ENCODE measurements at places on chromosomes 6 and 20.

GRCh38 chr6:40732878-40733277 lies 145.7 kb upstream of the LRFN2 start:
- no peak for DNase-seq

GRCh38 chr20:58215116-58215515 lies 13.3 kb downstream of the ANKRD60 start:
- no peak for DNase-seq

DNA sequence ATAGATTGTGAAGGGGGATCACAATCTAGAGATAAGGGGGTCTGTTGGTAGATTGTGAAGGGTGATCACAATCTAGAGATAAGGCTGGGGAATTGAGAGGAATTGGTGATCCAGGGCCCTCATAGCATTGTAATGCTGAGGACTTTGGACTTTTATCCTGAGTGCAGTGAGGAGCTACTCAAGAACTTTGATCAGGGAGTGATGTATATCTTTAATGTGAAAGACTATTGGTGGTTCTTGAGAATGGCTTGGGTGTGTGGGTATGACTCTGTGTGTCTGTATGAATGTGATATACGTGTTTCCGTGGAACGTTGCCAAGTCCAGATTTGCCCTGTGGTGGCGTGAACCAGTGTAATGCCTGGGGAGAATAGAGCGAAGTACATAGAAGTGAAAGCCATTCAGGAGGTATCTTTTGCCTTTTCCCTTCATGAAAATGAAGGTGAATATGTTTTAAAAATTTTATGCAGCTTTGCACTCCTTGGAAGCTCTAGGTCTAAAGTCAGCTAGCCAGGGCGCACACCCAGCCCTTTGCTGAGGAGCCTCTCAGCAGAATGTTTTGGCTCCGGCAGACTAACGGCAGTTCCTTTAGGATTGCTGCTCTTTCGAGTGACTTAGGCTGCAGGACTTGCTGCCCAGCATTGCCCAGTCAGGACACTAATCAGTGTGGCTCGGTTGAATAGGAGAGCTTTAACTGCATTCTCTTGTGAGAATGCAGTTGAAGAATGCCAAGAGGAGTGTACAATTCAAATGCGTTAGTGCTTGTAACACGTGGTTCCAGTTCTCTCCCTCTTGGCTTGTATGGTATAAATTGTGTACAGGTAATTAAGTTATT lies 3.5 kb downstream of the ZFAND3 start:
- no peak for DNase-seq

DNA sequence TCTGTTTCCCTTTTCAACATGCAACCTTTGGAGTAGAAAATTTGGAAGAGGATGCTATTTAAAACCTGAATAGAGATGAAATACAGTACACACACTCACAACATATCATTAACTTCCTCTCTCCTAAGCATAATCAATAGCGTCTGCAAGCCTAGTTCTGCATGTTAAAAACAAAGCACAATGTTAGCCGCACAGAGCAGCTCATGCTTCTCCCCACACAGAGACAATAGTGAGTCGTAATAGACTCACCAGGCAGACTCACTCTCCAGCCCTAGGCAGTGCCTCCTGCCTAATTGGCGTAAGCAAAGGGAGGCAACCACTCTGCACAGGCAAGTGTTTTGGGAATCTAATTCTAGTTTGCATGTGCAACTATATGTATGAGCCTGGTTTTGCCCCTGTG lies 45.8 kb upstream of the ARID1B start:
- peak; percentile 48 for DNase-seq

GRCh38 chr6:38113825-38114576 lies 294.5 kb downstream of the ZFAND3 start:
- DNase-seq, result no peak

- DNase-seq, result no peak
Measured at GRCh38 chr6:6688283-6688682, 99.8 kb downstream of the LY86 start.
